ENCODE measurements at places on chromosomes 11 and 22.

DNA sequence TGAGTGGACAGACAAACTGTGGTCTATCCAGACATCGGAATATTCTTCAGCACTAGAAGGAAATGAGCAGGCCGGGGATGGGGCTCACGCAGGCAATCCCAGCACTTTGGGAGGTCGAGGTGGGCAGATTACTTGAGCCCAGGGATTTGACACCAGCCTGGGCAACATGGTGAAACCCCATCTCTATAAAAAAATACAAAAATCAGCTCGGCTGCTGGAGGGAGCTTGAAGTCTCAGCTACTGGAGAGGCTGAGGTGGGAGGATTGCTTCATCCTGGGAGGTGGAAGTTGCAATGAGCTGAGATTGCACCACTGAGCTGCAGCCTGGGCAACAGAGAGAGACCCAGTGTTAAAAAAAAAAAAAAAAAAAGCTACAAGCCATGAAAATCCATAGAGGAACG lies 8.0 kb upstream of the CTSD start:
- DNase-seq = no peak

DNA sequence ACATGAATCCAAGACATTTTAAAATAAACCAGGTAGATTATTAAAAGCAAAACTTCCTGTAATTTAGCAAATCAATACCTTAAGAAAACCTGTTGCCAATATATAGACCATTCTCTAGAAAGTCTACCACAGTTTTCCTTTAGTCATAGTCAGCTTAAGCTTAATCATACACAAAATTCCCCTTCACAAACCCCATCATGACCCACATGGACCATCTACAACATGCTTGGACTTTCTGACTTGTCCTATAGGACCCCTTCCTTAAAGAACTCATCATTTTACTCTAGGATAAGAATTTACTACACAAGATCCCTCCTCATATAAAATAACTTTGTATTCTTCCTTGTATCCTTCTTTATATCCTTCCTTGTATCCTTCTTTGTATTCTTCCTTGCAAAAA lies 16.2 kb upstream of the RNASEH2C start:
- DNase-seq = no peak

DNA sequence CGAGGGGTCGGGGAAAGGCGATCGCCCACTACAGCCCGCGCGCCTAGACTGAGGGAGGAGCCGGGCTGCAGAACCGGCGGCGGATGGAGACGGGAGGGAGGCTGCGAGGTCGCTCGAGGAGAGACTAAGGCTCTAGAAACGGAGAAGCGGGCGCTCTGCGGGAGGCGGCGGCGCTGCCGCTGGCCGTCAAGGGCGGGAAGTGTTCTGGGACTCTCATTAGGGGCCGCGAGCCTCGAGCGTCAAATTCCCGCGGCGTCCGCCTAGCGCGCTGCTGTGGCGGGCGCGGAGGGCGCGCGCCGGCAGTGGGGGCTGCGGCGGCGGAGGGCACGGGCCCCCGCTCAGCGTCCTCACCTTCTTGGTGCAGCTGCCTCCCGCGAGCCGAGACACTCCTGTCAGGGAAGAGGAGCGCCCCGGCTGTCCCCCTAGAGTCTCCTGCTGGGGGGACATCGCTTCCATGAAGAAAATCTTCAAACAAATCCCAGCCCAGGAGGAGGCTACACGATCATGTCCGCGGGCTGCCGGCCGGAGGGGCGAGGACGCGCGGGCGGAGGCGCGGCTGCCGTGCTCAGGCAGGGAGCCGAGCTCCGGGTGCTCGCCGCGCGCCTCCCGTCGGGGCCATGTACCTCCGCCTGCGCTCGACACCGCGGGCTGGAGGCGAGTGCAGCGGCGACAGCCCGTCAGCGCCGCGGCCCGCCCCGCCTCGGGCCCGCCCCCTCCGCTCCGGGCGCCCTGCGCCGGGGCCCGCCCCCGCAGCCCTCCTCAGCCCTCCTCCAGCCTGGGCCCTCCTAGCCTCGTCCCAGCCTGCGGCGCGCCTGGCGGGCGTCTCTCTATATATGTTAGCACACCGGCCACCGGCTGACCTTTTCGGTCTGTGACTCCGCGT lies at the start of gene ARHGAP20:
ARHGAP20 (minus strand) TSS at position 662 of the 883 bp plus-strand sequence; CDS start at position 456, 206 bp downstream.
- peak; percentile 9 for DNase-seq

DNA sequence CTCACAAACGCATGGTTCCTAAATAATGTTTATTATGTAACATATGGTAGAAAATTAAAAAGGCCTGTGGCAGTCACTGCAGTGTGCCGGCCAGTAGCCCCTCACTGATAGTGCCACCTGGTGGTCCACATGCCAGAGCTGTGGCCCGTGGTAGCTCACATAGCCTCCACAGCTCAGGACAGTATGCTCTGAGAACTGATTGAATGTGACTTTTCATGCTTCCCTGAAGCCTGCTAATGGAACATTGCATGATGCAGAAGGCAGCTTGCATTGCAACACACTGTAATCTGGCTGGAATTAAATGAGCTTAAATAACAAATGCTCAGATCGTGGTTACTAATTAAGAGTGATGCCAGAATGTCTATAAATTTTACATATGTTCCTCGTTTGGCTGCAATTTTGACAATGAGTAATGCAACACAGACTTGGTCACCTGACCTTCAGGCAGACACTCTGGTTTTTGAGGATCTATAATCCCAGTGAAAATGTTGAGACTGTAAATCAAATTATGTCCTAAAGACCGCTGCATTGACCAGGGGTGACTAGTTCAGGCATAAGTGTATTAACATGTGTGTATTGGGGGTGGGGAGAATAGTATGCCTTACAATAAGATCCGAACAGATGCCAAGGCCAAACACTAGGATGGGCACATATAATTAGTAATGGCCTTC lies 566.4 kb downstream of the METTL15 start:
- DNase-seq = no peak

DNA sequence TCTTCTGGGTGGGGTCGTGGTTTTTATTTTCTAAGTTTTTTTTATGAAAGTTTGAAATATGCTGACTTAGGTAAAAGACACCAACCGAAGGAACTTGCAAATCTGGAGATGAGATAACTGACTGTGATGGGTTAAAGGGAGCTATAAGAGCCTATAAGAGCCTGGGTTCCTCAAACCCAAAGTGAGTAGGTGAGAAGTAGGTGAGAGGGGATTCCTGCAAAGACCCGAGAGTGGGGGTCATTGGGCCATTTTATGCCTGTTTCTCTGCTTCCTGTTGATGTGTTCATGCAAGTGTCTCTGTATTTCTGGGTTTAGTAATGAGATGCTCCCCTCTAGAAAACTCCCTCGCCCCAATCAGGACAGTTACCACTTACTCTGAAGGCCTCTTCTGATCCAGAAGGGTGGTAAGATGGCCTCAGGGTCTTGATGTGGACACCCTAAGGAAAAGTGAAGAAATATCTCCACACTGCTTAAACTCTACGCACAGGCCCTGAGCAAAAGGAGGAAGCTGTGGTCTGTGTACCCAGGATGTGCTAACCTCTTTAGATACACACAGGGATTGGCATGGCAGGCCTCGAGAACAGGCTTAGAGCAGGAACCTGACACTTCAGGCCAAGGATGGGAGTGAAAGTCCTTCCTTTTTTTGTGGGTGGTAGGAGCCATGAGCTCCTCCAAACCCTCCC lies 1.8 kb downstream of the FLI1 start:
- DNase-seq = no peak

DNA sequence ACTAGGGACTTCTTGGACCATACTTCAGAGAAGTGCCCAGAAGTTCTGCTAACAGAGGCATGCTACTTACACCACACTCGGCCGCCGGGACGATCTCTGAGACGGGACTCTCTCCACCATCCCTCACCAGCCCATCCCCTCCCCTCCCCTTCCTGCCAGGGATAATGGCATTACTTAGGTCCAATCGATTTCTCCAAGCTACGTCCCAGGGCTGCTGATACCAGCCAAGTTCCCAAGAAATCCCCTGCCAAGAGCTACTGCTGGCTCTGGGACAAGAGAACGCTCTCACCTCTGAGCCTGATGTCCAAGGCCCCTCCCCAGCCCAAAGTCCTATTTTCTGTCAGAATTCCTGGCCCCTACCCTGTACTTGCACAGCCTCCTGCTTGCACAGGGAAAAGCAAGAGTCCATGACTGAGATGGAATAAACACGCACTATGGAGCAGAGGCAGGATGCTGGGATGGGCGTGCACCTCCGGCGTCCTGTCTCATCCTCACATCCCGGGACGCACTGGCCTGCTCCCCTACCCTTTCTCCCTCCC lies 42.7 kb downstream of the GDPD5 start:
- no peak for DNase-seq

DNA sequence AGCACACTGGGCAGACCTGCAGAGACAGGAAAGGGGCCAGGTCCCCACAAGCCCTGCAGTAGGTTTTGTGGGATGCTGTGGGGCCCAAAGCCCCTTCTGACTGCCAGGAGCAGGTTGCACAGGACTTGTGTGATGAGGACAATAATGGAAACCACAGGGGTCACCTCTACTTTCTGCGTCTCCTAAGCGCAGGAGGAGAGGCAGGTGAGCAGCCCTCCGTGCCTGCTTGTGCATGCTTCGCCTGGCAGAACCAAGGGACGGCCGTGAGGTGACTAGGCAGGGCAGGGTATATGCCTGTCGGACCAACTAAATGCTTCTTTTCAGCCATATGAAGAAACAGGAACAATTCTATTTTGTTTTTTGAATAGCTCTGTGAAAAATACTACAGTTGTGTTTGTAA lies 77.9 kb upstream of the PITPNB start:
- DNase-seq = no peak
